AG04450 (cell line): ENCODE measurements at places on chromosomes 6 and 20.
A peak's percentile ranks its signal among the peaks of the same experiment; 100 is the strongest.

DNA sequence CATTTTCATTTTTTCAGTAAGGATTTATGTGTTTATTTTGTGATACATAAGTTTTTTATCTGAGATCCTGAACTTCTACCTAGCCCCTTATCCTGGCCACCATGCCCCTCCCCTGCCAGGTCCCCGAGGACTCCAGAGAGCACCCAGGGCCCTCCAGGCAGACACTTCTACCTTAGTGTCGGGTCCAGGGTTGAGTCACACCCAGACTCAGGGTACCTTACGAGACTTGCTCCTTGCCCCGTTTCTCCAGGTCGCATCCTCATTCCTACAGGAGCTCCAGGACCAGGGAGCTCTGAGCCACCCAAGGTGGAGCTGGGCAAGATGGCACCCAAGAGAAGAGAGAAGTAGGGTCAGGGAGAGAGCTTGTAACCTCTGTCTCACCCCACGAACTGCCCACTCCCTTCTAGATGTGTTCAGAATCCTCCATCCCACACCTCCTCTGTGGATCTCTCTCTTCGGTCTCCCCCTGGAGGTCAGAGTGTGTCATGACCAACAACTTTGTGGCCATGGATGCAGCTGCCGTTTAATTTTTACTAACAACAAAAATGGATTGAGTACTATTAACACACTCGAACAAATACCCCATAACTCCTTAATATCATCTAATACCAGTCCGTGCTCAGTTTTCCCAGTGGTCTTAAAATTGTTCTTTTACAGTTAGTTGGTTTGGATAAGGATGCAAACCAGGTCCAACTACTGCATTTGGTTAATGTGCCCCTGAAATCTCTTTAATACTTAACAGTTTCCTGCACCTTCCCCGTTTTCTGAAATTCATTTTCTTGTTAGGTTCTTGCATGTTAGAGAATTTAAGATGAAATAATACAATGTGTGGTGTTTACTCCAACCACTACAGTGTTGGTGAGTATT lies 130.6 kb upstream of the INSM1 start:
- DNase-seq = peak; percentile 3

- DNase-seq = peak; percentile 24
Measured at GRCh38 chr6:98832284-98833056, 1.9 kb upstream of the POU3F2 start.

DNA sequence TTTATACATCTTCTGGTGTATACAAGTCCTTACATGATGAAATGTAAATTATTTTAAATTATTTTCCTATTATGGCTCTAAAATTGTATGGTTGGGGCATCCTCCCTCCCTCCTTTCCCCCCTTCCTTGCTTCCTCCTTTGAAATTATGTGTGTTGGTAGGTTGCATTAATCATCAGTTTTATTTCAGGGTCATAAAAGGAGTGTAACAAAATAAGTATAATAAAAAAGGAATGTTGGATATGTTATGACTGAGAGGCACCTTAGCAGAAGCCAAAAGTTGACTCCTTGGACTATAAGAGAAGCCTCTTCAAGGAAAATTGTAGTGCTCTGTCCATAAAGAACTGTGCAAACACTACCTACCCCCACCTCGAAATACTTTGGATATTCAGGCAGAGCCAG lies 46.6 kb upstream of the PTPRK start:
- DNase-seq = no peak

- no peak for DNase-seq
Measured at GRCh38 chr20:24033151-24033550, 44.6 kb upstream of the GGTLC1 start.

DNA sequence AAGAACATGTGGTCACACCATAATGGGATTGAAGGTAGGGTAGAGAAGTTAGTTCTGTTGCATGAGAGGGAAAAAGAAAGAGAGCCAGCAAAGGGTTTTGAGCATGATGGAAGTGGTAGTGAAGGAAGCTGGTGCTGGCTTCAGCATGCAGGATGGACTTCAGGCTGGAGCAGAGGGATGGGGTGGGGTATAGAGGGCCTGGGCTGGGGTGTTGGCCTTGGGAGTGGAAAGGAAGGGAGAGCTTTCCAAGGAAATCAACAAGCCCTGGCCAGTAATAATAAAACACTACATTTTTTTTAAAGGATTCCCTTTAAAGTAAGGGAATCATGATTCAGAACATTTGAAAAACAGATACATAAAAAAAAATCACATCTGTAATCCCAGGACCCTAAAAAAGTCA lies 61.2 kb downstream of the LAMA4 start:
- no peak for DNase-seq

DNA sequence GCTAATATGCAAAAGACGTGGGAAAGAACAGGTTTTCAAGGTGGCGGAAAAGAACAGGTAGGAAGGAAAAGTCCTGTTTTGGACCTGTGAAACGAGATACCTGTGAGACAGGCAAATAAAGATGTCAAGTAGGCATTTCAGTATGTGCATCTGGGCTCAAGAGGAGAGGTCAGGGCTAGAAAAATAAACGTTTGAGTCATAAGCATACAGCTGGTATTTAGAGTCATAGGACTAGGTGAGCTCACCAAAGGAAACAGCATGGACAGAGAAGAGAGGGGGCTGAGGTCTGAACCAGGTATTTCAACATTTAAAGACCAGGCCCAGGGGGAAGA lies 14.9 kb downstream of the MTFR2 start:
- DNase-seq = peak; percentile 59

DNA sequence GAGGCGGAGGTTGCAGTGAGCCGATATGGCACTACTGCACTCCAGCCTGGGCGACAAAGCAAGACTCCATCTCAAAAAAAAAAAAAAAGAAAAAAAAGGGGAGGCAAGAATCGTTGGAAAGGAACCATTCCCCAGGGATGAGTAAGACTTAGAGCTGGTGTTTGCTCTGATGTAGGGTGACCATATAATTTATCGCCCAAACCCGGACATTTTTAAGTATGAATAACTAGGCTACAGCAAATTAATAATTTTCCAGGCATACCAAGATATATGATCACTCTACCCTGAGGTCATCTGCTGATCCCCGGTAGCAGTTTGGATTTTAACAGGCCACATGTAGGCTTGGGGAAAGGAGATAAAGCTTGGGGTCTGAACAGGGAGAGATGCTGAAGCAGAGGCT lies 260.9 kb downstream of the BTBD9 start:
- DNase-seq = no peak

DNA sequence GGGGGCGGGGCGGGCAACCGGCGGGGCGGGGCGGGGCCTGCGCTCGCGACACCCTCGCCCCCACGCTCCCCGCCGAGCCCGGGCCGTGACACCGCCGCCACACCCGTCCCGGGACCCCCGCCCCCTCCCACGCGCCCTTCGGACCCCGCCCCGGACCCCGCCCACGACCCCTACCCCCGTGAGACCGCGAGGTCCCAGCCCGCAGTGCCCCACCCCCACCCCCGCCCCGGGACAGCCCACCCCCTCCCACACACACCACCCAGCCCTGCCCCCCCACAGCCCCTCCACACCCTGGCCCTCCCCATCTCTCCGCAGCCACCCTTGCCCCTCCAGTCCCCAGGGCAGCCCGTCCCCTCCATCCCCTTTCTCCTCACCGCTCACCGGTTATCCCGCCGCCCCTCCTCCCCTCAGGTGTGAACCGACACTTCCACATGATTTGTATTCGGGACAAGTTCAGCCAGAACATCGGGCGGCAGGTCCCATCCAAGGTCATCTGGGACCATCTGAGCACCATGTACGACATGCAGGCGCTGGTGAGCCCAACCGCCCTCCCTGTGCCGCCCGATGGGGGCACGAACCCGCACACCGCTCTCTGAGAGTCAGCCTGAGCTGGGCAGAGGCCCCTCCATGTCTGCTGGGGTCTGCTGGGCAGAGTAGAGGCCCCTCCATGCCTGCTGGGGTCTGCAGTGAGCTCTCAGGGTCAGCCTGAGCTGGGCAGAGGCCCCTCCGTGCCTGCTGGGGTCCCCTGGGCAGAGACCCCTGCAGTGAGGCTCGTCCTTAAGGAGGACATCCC lies 622 bp downstream of the MRGBP start:
- DNase-seq = no peak

GRCh38 chr6:36160147-36160760 lies 29.9 kb downstream of the MAPK13 start:
- no peak for DNase-seq

DNA sequence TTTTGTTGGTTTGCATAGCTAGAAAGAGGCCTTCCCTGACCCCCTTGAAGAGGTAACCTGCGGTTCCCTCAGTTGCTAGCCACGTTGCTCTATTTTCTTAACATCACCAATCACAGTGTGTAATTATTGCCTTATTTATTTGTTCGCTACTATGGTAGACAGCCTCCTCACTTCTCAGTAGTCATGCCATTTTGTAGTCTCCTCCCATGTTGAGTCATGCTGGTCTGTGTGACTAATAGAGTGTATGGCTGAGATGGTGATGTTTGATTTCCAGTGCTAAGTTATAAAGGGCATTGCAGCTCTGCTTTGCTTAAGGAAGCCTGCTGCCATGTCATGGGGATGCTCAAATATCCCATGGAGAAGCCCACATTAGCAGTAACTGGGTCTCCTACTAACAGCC lies 236.6 kb upstream of the CHD6 start:
- DNase-seq = no peak

GRCh38 chr20:11266571-11266970 lies 592.8 kb upstream of the JAG1 start:
- no peak for DNase-seq

DNA sequence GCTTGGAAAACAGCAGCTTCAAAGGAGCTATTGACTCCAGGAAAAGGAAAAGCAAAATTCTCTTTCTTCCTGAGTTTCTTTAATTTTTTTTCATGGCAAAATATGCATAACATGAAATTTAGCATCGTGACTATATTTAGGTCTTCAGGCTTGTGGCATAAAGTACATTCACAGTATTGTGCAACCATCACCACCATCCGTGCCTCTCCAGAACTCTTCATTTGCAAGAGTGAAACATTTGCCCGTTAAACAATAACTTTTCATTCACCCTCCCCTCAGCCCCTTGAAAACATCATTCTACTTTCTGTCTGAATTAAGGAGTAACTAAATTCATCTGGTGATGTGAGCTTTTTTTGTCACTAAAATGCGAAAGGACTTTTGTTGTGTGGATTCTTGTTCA lies 251.7 kb downstream of the PHACTR1 start:
- DNase-seq = no peak

- no peak for DNase-seq
Measured at GRCh38 chr20:34536798-34537394, 20.7 kb downstream of the DYNLRB1 start.

DNA sequence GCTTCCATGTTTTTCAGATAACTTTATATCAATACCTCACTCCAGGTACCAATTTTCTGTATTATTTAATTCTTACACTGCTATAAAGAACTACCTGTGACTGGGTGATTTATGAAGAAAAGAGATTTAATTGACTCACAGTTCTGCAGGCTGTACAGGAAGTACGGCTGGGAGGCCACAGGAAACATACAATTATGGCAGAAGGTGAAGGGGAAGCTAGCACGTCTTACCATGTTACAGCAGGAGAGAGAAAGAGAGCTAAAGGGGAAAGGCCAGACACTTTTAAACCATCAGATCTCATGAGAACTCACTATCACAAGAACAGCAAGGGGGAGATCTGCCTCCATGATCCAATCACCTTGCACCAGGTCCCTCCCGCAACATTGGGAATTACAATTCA lies 119.1 kb upstream of the BMP5 start:
- DNase-seq = no peak

GRCh38 chr20:23164176-23164601 lies 78.1 kb upstream of the CD93 start:
- no peak for DNase-seq

GRCh38 chr6:4635666-4636065 lies 140.5 kb upstream of the CDYL start:
- DNase-seq = no peak

DNA sequence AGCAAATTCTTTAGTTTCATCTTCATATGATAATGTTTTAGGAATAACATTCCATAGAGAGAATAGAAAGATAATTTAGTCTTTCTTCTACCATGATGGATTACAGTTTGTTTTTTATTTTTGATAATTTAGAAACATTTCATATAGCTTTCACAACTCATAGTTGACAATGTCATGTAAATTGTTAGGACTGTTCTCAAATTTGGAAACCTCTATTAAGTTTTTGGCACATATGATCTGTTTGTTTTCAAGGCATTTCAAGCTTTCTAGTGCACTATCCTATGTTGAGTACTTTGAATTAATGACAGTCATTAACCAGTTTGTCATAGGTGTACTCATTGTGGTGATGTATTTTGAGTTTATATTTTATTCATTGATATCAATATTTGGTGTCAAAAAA lies 10.7 kb upstream of the TFB1M start:
- DNase-seq = no peak

DNA sequence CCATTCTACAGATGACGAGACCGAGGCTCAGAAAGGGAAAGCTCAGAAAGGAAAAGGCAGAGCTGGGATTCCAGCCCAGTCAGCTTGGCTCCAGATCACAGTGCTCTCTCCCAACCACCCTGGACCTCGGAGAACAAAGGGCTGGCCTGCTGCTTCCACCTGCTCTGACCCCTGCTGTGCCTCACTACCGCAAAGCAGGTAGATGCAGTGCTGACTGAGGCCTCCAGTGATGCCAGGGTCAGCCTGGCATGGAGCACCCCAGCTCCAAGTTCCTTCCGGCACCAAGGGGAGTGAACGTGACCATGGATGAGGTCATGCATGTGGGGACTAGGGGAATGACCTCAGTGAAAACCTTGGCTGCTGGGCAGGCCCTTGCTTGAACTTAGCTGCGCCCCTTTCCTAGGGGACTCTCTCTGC lies 20.7 kb upstream of the TLDC2 start:
- no peak for DNase-seq

GRCh38 chr6:1016329-1017302 lies 295.3 kb upstream of the FOXQ1 start:
- DNase-seq = no peak

GRCh38 chr20:52847731-52848359 lies 124.3 kb upstream of the TSHZ2 start:
- no peak for DNase-seq

DNA sequence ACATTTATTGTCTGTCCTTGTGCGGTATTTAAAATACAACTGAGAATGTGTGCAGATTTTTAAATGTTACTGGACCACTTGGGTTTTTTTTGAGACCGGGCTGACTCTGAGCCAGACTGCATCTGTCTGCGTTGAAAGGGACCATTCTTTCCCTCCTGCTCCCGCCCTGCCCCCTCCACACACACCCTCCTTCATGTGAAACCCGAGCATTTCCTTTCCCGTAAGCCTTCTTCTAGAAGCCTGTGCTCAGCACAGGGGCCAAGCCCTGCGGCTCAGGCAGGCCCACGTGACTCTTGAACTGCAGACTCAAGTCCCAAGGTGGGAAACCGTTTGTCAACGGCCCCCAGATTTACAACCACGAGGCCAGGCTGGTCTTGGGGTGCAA lies 82.7 kb upstream of the FOXC1 start:
- DNase-seq = peak; percentile 6

GRCh38 chr20:50577175-50578018 lies 67.2 kb downstream of the PTPN1 start:
- no peak for DNase-seq

DNA sequence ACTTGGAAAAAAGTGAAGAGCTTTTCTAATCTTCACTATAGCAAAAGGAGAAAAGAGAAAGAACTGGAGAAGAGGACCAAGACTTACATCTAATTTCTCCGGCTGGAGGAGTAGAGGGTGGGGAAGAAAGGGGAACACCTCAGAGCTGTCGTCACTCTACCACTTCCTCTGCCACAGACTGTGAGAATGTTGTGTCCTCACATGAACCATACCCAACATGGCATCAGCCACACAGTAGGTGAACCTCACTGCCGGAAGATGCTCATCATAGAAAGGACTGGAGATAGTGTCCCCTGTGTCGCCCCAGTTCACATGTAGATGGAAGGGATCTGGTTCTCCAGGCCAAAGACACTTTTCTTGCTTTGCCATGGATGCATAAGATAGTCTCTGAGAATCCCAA lies 604.4 kb upstream of the NOX3 start:
- DNase-seq = no peak
